Stimulated activated CD4-positive, alpha-beta T cell treated with anti-CD3 and anti-CD28 coated beads, Interleukin-2, amount 100 ng/mL, for 48 hours (primary cell): ENCODE measurements at places on chromosomes 1 and 21.

DNA sequence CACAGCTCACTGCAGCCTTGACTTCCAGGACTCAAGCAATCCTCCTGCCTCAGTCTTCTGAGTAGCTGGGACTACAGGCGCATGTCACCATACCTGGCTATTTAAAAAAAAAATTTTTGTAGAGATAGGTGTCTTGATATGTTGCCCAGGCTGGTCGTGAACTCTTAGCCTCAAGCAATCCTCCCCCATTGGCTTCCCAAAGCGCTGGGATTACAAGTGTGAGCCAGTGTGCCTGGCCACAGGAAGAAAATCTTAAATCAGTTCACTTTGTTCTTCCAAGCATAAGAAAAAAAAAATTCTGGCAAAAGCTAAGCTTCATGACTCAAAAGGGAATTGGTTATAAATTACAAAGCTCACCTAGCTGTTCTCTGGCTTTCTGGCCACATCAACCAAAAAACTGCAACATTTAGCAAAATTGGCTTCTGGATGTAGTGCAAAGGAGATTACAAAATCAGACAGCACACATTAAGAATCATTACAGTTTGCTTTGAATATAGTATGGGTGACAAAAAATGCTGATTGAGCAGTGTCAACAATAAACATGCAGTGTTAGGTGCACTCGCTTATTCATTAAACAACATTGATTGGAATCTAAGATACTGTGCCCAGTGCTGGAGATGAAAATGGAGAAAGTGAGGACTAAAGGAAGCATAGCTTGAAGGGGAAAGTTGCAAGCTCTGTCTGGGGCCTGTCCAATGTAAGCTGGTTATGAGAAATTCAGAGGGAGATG, 76.7 kb downstream of the KCTD3 start:
- no peak for DNase-seq

DNA sequence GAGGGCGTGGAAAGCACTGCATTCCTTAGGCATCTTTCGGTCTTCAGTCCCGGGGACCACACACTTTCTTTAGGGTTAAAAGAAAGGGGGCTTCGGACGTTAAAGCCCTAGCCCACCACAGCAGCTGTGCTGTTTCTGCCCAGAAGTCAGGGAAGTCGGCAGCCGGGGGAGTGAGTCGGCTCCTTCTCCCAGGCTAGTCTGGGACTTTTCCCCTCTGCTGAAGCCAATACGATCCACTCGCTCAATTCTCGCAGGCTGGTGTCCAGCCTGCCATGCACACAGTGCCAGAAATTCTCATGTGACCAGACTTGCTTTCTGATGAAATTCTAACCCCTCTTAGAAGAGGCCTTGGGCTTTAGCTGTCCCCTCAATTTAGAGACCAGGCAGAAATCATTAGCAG, 67.7 kb downstream of the BCAR3 start:
- no peak for DNase-seq

DNA sequence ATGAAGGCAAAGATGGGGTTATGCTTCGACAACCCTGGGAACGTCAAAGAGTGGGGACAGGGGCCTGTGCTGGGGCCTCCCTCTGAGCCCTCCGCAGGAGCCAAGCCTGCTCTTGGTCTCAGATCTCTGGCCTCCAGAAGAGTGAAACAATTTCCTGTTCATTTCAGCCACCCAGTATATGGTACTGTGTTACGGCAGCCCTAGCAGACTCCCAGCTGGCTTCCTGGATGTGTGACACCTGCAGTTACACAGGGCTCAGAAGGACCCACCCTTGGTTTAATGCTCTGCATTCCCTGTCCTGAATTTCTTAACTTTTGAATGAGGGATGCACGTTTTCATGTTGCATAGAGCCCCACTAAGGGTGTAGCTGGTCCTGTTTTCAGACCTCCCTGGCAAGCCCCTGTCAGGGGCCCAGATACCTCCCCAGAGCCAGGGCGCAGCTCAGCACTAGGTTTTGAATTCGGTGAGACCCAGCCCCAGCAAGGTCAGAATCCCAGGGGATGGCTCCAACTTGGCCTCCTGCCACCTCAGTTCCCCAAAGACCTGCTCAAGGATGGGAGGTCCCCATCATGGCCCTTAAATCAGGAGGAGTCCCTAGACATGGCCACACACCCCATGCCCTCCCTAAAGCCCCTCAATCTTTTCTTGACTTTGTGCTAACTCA, 79.0 kb upstream of the IFFO2 start:
- no peak for DNase-seq

- DNase-seq: no peak
These were observed 194.0 kb downstream of the PLPP3 start for GRCh38 chr1:56385314-56385713.

GRCh38 chr1:228646717-228647522, 88.4 kb upstream of the RHOU start:
- no peak for DNase-seq

- DNase-seq: no peak
These were observed 136.1 kb downstream of the GREM2 start for GRCh38 chr1:240475832-240476231.

DNA sequence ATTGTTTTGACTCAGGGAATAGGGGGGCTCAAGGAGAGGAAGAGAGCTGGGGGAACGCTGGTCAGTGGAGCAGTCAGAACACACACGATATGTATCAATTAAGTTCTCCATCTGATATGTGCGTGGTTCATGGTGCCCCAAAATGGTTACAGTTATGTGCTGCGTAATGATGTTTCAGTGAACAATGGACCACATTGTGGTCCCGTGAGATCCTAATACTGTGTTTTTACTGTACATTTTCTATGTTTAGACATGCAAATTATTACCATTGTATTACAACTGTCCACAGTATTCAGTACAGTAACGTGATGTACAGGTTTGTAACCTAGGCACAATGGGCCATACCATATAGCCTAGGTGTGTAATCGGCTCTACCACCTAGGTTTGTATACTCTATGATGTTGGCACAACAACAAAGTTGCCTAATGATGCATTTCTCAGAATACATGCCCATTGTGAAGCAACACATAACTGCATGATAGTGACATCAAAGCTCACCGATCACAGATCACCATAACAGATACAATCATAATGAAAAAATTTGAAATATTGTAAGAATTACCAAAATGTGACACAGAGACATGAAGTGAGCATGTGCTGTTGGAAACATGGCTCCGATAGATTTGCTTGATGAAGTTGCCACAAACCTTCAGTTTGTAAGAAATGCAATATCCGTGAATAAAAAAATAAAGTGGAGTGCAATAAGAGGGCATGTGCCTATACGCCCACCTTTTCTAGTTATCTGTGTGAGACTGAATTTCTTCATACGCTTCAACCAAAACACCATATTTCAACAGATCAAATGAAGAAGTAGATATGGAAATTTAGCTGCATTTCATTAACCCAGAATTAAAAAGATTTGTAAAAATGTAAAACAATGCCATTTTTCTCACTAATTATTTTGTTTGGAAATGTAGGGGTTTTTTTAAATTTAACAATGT, 14.8 kb upstream of the TMEM54 start:
- DNase-seq: no peak

GRCh38 chr1:205199090-205199930, 12.2 kb downstream of the DSTYK start:
- DNase-seq: peak; percentile 43

GRCh38 chr1:25575191-25575590, 31.8 kb downstream of the LDLRAP1 start:
- no peak for DNase-seq

- no peak for DNase-seq
These were observed 8.5 kb upstream of the B4GALT3 start for GRCh38 chr1:161185732-161186311.

DNA sequence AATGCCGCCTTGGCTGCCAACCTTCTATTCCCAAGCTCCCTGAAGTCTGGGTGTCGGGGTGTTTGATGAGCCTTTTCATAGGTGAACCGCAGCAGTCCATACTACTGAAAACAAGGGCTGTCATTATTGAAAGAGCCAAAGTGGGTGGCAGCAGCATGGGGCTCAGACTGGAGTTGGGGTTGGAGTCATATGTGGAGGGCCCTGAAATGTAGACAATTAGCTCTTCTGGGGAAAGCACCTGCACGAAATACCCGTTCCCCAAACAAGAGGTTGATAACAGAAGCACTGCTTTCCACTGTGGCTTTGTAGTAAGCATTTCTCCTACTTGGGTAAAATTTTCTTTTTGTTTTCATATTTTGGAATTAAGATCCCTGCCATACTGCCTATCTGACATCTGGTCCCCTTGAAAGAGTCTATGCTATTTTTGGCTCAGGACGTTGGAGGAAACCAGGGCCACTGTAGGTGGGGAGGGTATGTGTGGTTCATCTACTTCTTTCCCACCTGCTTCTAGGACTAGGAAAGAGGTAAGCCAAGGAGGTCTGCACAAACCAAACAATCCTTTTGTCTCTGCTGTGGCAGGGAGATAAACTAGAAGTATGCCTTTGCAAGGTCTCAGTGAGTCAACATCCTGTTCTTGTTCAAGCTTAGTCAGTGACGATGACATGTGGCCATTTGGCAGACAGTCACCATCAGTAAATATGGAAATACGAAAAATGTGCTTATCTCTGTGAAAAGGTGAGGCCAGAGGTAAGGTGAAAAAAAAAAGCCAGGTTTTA, 197.0 kb upstream of the UBE2U start:
- no peak for DNase-seq

DNA sequence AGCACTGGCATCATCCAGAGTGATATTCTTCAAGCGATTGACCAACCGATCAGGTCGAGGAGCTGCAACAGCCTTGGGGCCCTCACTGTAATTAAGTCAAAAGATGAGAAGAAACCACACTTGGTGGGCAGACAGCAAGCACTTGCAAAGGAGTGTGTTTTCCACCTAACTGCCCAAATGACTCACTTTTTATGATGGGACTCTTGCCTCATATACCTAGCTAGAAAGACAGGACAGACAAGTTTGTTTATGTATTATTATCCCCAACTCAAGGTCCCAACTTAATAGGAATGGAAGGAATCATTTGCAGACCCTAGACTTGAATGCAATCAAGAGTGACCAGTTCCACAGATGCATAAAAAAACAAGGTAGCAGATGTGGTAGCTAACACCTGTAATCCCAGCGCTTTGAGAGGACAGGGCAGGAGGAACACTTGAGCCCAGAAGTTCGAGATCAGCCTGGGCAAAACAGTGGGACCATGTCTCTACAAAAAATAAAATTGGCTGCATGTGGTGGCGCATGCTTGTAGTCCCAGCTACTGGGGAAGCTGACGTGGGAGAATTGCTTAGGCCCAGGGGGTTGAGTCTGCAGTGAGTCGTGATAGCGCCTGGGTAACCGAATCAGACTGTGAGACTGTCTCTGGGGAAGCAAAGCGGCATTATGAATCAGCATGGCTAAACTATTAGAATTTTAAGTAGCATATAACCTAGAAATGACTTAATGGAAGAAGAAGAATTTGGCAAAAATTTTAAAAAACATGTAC, 2.3 kb upstream of the NRAS start:
- peak; percentile 16 for DNase-seq

DNA sequence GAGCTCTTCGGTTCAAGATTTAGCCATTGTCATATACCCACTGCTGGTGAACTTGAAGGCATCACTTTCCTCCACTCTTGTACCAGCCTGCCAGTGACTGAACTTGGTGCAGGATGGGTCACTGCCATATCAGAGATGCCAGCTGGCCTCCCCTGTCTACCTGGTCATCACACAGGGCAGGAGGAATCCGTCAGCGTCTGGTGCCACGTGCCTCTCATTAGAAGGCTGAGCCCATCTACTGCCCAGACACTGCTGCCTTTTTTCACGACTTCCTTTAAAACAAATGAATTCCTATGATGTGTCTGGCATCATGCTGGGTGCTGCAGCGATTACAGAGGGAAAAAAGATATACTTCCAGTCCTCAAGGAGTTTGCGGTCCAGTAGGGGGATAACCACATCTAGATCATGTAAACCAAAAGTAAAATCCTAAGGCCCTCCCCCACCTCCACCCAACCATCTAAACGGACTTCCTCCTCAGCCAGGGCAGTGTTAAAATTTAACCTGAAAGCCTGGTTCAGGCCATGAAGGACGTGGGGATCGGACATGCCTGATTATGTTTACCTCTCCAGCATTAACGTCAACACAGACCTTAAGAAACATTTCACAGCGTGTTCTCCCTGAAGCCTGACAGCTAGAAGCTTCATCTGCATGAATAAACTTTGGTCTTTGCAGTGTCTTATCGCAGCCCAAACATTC, 29.2 kb upstream of the PDE9A start:
- DNase-seq: no peak

DNA sequence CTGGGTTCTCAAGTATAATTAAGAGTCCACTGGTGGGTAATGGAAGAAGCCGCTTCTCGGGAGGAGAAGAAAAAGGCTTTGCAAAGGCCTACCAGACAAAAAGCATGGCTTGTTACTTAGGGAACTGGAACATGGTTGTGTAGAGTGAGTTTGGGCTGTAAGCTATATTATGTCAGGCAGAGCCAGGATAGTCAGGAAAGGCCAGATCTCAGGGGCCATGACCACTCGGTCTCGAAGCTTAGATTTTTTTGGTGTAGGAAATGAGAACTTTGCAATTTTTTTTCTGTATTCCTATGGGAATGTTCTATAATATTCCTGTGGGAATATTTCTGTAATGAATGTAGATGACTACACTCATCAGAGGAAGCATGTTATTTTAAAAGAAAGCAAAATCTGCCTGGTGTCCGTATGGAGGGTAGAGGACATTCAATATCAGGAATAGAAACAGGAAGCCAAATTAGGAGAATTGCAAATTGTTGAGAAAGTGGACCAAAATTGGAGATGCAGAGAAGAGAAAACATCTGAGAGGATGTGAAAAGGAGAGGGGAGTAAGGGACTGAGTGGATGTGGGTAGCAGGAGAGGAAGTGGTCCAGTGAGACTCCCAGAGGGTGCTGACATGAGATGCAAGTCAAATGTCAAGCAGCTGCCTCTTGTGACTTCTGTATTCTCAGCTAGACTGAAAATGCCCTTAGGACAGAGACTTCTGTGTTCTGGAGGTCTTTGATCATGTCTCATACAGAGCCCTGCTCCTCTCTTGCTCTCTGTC, 45.2 kb upstream of the HAO2 start:
- no peak for DNase-seq

- DNase-seq: no peak
These were observed 808.6 kb downstream of the USP25 start for GRCh38 chr21:16538405-16538804.
